Brain pericyte (primary cell): ENCODE measurements at places on chromosomes 5 and 9.
A peak's percentile ranks its signal among the peaks of the same experiment; 100 is the strongest.

GRCh38 chr9:137138722-137139467, at the start of gene GRIN1:
Gene GRIN1, plus strand, starts transcription at chr9:137139154. Its CDS starts 333 bp downstream, at chr9:137139487.
- DNase-seq = no peak

GRCh38 chr5:127306036-127306435, 15.4 kb downstream of the MEGF10 start:
- DNase-seq = no peak

GRCh38 chr9:12457237-12457636, 235.9 kb upstream of the TYRP1 start:
- no peak for DNase-seq

DNA sequence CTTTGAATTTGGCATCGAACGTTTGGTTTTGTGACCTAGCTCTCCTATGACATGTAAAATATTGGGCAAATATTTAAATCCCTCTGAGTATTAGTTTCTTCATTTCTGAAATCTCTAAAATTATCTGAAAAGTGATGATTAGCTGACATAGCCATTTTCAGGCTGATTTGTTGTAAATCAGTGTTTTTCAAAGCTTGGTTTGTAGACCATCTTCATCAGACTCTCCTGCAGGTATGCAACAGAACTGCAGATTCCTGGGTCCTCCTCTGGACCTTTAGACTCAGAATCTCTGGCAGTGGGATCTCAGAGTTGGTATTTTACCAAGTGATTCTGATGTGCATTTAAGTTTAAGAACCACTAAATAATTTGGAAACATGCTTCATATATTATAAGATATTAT, 38.9 kb upstream of the NMUR2 start:
- DNase-seq = no peak

DNA sequence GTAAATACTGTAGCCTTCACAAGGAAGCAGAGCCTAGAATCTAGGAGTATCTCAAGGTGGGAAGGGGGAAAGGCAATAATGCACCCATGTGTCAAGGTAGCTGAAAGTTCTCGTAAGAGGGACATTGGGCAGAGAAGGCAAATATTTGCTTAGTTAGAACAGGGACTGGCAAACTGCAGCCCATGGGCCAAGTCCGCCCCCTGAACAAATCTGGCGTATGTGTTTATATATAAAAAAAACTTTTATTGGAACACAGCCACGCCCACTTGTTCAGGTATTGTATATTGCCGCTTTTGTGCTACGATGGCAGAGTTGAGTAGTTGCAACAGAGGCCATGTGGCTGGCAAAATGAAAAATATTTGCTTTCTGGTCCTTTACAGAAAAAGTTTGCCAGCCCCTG, 16.1 kb downstream of the KCNN2 start:
- DNase-seq = no peak

- DNase-seq = no peak
Observed at GRCh38 chr5:102589661-102590060, 90.9 kb upstream of the SLCO6A1 start.

- DNase-seq = no peak
Observed at GRCh38 chr5:124393584-124394379, 352.7 kb downstream of the ZNF608 start.

GRCh38 chr5:163342306-163342705, 95.1 kb upstream of the CCNG1 start:
- no peak for DNase-seq

DNA sequence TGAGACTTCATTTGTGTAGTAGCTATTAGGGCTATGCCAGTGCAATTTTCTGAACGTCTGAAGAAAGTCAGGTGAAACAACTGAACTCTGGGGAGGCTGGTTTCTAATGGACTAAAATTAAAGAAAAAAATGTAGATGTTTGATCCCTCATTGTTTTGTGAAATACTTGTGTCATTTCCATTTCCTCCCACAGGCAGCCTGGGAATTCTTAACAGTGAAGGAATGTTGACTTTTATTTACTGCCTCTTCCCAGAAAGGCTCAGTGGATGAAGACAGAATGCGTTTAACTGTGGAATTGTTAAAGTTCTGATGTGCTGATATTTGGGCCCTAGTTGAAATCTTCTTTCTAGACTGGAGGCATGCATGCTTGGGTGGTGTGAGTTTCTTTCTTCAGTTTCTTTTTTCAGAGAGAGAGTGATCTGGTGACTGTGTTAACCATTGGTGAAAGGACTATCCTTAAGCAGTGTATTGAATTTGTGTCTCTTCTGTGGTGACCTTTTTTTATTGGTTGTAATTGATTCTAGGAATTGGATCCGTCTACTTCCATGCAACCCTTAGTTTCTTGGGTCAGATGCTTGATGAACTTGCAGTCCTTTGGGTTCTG, 15.5 kb downstream of the ACER2 start:
- no peak for DNase-seq

- DNase-seq = no peak
Observed at GRCh38 chr5:139848508-139849100, 53.0 kb downstream of the PSD2 start.

GRCh38 chr5:134467231-134467630, 55.5 kb upstream of the CDKN2AIPNL start:
- DNase-seq = no peak

DNA sequence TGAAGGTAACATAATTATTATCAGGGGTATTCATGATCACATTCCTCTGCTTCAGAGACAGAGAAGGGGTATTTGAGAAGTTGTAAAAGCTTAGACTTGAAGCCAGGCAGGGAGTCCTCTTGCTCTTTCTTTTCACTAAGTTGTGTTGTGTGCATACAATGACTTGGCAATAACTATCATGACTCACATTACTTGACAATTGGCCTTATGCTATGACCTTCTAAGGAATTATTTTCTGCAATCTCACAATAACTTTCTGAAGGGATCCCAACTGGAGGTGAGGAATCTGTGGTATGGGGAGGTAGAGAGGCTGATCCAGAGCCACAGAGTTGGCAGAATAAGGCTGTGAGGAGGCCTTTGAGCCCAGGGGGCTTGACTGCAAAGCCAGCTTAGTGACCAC, 622.3 kb downstream of the MTRR start:
- DNase-seq = no peak

- no peak for DNase-seq
Observed at GRCh38 chr5:94901191-94901979, 282.9 kb downstream of the SLF1 start.

- no peak for DNase-seq
Observed at GRCh38 chr5:159097784-159098602, 1.7 kb downstream of the EBF1 start.

DNA sequence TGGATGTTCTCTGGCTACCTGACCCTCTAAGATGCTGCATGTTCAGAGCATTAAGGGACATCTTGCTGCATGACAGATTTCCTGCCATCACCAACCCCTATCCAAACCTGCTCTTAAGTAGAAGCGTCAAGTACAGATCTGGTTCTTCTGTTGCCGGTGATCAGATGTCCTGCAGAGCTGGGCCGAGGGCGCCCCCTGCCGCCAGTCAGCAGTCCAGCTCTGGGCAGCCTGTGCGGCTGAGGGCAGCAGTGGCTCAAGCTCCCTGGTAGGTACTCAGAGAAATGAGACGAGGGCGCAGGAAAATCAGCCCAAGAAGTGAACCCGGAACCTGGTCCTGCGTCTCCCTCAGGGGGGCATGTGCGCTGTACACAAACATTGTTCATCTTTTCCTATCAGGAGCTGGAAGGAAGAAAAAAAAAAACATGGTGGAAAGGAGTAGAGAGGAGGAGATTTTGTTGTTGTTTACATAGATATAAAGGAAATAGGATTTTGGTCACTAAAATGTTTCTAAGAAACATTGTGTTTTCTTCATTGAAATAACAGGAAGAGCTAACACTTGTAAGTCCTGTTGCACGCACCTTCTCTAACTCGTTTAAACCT, 95.8 kb downstream of the CFAP90 start:
- peak; percentile 1 for DNase-seq

DNA sequence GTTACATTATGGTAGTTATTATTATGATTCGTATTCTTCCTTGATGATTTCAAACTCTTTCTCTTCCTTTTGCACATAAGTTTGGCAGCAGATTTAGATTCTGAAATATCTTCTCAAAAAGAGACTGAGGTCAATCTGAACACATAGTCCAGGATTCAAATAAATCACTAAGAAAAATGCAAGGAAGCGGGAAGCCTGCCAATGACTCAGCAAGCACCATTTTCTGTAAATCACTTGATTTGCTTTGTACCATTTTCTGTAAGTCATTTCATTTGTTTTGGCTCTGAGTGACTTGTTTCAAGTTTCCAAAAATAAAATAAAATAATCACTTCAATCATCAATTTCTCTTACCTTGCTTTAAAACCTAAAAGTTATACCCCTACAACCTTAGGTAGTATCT, 24.6 kb upstream of the GLIS3 start:
- no peak for DNase-seq

DNA sequence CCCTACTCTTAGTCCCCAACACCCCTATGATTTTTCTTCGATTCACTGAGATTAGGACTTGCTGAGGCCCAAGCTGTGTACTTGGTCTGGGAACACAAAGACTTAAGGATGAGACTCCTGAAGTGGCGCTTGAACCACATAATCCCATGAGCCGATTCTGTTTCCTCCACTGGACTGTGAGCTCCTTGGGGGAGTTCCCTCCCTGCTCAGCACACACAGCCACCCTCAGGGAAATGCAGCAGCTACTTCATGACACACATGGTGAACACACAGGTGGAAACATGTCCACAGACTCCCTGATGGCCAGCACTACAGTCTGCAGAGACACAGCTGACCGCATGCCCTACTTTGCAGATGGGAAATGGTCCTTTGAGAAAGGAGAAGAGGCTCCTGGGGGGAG, 101.1 kb downstream of the C5orf15 start:
- DNase-seq = no peak

DNA sequence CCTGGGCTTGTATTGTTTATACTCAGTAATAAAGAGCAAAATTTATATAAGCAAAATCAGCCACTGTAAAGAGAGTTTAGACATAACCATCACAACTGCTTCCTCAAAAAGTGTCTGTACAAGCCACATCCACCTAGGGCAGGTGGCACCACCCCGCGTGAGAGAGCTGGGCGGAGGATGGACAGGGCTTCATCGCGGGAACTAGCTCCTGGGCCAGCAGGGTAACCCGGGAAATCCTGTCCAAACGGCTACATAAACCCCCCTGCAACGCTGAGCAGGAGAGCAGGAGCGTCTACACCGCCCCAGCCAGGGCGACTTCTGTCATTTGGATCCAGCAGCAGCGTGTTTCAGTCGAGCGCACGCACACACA, 1.3 kb downstream of the SLC6A3 start:
- no peak for DNase-seq

GRCh38 chr5:133552925-133553525, 59.3 kb downstream of the FSTL4 start:
- DNase-seq = no peak

DNA sequence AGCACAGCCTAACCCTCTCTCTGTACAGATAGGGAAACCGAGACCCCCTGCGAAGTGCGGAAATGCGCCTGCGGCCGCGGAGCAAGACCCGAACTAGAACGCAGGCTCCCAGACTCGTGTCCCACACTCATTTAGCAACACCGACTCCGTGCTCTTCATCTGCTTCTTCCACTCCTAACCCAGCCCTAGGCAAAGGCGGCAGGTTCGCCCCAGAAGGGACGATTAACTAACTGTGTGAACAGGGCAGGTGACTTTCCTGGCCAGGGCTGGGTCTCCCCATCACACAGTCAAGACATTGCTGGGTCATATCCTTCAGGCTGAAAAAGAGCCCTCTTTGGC, 903 bp downstream of the CDX1 start:
- no peak for DNase-seq

DNA sequence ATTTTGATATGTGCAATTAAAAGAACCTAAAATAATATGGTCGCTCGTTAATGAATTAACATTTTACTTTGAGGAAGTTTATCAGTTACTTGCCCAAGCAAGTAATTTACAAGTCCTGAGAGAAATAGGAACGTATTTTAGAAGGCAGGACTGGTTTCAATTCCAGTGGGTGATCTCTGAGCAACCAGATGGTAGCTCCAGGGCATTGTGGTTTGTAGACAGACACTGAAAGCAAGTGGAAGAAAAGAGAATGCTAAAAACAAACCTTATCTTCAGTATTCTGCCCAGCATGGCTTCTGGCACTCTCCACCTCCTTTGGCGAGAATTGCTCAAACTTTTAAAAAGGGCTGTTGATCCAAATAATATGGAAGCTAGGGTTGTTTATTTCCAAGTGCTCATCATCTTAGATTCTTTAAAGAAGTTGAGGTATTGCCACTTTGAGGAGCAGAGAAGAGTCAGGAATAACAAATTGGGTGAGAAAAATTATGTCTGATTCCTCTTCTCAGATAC, 31.8 kb upstream of the ERAP2 start:
- no peak for DNase-seq

- DNase-seq = no peak
Observed at GRCh38 chr5:30874241-30875034, 319.0 kb upstream of the CDH6 start.

DNA sequence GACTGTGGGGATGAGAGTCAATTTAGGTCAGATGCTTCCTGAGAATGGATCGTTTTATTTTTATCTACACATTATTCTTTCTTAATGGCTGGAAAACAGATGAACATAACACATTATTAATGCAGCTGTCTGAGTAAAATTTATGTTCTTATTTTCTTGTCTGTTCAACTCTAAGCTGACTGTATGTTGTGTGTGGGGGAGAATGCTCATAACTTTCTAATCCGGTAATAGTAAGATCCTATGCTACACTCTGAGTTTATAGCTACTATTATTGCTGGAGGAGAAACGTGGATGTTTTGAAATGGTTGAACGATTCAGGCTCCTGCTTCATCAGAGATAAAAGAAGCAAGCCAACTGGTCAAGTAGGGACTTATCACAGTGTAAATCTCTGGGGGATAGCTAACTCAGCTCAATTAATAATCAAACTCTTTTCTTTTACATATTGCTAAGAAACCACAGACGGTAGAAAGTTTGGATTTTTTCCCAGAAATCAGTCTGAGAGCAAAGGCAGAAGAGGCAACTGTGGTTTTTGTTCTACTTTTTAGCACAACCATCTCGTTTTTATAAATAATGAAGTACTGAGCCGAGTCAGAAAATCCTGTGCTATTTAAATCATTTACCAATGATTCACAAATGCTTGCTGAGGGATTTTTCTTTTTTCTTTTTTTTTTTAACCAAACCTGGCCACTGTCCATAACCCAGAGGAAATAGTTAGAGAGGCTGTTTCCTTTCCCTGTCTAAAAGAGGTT, 265.0 kb upstream of the FAM174A start:
- no peak for DNase-seq

- no peak for DNase-seq
Observed at GRCh38 chr5:100550531-100551051, 15.4 kb downstream of the FAM174A start.

- no peak for DNase-seq
Observed at GRCh38 chr9:61667559-61668121, 477.8 kb downstream of the SPATA31A7 start.

DNA sequence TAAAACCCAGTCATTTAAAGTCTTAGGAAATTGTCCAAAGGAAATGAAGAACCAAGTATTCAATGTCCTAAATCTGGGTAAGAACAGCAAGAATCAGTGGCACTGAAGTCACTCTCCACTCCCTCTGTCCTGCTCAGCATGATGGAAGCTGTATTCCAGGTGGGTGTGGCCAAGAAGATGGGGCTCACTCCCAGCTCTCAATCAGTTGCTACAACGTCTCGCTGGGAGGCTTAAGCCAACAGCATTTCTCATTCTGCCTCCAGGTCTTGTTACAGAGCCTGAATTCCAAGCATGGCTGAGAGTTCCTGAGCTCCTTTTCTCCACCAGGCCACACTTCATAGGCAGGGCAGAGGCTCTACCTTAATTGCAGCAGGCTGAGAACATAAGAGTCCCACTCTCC, 41.2 kb upstream of the TRIO start:
- no peak for DNase-seq
